ENCODE measurements at places on chromosomes 2 and 18.

DNA sequence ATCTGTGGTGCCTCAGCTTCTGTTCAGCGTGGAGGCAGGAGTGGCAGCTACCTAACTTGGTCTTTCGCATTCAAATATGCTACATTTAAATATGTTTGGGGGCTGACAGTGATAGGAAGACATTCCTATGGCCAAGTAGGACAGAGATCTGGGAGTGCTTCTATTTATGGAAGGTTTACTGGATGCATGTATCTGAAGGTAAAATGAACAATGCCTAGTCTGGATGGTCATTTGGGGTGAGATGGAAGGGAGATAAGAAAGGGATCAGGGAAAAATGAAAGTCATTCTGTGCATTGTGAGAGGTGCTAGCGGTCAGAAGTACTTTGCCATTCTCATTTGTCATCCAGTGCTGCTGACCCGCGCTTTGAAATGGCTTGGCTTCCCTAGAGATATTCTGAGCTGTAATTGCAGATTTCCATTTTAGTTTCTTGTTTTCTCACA, 300.9 kb upstream of the FBXO11 start:
- DNase-seq, result no peak

- DNase-seq, result no peak
Measured at GRCh38 chr18:57410749-57411148, 24.4 kb upstream of the ONECUT2 start.

DNA sequence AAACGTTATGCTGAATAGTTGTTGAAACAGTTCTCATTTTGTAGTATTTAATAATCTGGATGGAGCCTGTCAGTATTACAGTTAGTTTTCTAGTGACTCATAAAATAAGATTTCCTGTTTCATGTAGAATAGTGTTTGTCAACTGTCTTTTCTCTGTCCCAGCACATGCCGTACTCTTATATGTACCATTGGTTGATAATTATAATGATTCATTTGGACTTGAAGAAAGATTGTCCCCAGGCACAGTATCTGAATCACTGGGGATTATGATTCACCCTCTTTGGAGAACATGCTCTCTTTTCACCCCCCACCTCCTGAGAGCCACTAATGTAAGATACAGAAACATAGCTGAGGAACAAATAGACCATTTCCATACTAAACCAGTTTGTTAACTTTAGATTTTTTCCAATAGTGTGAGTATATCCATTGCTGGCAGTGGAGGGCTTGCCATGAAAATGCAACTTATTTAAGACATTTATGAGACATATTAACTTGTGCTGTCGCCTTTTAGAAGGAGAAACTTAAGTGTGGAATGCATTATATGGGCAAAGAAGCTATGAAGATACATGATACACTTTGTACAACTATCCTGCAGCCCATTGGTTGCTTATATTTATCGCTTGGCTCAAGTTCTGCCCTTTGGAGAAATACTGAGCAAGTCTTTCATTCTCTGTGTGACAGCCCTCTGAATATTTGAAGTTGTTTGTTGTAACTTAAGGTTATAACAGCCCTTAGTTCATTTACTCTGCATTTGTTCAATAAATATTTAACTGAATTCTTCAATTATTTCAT, 12.4 kb downstream of the COPS8 start:
- DNase-seq, result no peak

DNA sequence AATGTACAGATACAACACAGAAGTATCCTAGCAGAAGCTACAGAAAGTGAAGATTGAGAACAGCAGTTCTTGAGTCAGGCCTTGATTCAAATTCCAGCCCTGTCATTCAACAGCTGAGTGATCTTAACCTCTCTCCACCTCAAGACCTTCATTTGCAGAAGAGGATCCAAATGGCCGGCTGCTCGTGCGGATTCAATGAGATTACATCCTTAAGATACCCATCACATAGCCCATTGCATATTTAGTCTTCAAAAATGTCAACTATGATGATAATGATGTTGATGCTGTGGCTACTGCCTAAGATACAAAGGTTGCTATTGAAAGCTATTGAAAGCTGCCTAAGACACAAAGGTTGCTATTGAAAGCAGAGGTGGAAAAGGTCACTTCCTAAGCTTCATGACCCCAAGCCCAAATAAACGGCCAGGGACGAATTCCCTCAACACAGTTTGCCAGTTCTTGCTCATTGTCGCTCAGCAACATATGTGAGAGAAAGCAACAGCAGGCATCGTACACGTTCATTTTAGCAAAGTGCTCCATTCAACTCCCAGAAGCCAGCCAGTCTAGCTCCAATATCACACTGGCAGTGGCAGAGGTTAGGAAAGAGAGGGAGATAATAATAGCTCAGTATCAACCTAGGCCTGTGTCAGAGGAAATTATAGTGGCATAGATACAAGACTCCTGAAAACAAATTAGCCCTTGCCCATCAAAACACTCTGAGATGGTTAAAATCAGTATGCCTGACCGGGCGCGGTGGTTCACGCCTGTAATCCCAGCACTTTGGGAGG, 36.1 kb downstream of the MRPL35 start:
- no peak for DNase-seq

- DNase-seq, result no peak
Measured at GRCh38 chr18:72114801-72115594, 429.1 kb downstream of the CBLN2 start.

DNA sequence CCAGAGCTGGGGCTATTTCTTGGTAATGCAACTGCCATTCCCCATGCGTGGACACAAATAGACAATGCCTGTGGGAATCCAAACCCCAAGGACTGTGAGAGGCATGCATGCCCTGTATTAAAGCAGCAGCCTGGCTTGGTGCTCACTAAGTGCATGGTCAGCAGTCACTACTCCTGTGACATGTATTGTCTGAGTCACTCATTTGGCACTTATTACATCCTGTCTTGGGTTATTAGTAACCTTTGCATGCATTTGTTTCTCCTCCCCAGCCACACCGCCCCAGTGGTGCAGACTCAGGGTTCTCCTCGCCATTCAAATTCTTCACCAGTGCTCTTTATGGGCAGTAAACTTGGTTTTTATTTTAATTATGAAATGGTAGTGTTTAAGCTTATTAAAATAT, 30.2 kb downstream of the PRKCE start:
- DNase-seq, result no peak

GRCh38 chr18:50638884-50639420, 79.1 kb downstream of the MAPK4 start:
- no peak for DNase-seq

DNA sequence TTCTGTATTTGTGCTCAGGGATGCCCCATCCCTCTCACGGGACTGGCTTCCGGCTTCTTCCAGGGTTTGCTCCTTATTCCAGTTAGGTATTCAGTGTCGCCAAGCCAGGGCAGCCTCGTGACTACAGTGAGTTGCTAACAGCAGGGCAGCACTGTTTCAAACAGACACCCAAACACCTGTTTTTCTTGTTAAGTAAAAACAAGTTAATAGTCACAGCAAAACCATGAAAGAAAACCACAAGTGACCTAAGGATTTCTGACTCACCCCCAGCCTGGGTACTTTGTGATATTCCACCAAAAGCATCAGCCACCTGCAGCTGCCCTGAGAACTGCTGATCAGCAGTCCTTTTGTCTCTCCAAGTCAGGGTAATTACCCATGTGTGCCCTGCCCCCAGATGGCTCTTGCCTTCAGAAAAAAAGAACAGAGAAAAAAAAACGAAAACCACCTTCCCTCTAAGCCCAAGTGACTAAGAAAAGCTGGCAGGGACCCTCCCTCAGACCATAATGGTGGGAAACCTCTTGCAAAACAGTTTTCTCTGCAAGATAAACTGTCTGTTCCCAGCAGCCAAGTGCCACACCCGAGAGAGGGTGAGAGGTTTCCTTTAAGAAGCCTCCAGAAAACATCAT, 178.2 kb downstream of the ANAPC1 start:
- no peak for DNase-seq

DNA sequence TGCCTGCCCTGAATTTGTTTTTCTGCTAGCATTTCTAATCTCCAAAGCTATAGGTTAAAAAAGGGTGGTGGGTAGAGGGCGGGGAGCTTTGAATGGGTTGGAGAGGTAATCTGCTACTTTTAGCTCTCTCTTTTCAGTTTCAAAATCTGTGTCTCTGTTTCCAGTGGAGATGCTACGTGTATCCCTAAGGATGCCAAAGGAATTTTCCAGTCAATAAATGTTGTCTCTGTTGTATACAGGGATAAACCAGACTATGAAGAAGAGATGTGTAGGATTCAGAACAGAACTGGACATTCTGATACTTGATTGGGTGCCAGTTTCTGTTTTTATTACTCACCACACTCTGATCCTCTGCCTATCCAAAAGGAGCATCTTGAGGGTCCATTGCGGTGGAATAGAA, 50.1 kb downstream of the TMEM178A start:
- no peak for DNase-seq

DNA sequence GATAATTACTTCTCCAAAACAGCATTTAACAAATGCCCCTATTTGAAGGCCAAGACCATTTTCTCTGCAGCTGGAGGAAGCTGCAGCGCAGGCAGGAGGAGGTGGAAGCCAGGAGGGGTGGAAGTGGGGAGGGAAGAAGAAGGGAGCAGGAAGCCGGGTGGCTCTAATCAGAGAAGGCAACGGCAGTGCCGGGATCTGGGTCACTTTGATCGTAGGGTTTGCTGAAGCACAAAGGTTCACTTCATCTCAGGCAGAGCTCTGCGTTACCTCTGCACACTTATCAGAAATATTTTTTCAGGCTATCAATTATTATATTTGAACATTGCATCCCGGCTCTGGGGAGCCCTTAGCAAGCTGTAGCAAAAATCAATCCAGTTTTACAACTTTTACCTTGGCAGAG, 315.8 kb upstream of the POU3F3 start:
- DNase-seq, result no peak

GRCh38 chr2:237450583-237450982, 36.5 kb upstream of the MLPH start:
- no peak for DNase-seq

DNA sequence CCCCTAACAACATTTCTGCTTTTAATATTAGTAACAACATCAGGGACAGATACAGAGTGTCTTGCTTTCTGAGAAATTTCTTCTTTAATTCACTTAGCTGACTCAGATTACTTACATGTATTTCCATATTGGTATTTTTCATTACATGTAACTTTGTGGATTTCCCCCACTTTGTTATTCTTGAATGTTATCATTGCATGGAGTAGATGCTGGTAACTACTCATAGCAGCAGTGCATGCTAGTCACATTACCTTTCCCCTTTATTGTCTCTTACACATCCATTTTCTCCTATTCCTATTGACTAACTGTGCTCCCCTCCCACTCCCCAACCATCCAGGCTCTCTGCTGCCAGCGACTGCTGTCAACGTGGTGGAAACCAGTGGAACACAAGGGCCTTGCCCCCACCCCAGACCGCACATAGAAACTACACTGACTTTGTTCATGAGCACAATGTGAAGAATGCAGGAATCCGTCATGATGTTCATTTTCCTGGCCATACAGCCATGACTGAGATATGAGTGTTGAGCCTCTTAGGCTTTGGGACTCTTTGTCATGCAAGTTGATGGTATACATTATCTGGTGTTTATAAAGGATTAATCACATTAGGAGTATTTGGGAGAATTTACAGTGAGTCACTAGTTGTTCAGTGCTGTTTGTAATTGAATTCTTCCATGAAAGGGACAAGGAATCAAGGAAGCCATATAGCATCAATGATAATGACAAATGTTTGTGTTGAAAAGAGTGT, 91.0 kb downstream of the EPB41L5 start:
- no peak for DNase-seq

- no peak for DNase-seq
Measured at GRCh38 chr2:176395273-176395854, 126.1 kb downstream of the MTX2 start.

- DNase-seq, result no peak
Measured at GRCh38 chr2:98830571-98831145, 99.7 kb upstream of the MGAT4A start.

DNA sequence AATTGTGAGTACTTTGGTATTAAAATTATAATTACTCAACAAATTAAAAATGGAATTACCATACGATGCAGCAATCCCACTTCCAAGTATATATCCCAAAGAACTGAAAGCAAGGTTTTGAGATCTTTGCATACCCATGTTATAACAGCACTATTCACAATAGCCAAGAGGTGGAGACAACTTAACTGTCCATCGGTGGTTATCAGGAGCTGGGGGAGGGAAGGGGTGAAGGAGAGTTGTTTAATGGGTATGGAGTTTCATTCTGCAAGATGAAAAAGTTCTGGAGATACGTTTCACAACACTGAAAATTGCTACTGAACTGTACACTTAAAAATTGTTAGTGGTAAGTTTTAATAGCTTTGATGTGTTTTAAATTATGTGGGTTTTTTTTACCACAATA, 25.7 kb downstream of the RAB10 start:
- no peak for DNase-seq

DNA sequence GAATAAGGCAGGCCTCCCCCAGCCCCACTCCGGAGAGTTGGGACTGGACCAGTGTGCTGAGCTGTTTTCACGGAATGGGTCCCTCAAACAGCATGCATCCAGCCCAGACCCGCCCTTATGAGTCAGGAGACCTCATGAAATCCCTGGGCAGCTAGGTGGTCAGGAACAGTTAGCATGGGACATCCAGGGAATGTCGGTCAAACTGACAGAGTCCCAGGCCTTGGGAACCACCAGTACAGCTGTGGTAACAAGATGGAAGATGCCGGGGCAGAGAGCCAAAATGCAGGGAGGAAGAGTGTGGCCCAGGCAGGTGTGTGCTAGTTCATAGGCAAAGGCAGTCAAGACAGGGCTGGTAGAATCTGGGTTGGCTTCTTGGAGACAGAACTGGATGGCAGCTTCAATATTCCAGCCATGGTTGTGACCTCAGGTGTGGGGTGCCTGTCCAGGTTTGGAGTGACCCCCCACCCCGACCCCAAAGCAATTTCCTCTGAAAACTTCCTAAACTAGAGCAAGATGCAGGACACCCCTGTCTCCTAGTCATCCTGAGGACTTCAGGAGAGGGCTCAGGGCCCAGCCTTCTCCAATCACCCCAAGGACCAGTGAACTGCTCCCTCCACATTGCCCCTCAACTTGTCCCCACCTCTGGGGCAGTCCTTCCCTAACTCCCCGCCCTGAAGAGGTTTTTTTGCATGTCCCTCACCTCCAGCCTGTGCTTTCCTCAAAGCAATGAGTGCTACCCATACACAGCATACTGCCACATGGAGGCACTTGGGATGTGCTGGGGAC, 46.5 kb downstream of the KCNIP3 start:
- no peak for DNase-seq

DNA sequence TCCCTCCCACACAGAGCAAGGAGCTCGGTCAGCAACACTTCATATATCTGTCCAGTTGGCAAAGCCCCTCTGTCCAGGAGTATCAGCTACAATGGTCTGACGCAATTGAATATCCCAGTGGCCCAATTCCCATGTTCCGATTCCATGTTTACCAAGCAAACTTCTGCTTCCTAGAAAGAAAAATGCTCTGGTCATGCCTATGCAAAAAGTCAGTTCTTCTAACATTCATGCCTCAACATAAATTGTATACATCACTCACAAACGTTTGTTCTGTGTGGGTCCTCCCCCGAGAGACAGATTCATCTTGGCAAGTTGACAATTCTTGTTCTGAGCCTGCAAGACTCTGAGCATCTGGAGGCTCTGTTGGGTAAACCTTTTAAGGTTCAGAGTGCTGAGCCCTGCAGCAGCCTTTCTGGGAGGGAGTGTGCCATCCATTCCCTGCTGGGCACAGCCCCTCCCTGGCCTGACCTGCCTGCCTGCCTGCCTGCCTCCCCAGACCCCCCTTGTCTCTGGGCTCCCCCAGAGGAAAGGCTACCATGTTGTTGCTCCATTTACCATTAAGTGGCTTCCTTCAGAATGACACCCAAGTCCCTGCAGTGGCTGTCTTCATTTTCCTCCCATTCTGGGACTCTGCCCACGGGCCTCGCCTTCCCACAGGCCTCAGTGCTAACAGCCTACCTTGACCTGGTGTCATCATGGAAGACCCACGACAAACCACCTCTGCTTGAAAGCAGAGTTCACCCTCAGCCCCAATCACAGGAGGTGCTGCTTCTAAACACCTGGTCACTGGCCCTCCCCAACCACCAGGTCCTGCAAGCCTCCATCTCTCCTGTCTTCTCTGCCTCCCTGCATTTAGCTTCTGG, 37.6 kb upstream of the TAF1B start:
- no peak for DNase-seq

Data from stimulated activated CD8-positive, alpha-beta memory T cell treated with anti-CD3 and anti-CD28 coated beads, Interleukin-4, amount 100 ng/mL, for 4 hours (primary cell).